Pancreas (tissue), 10 donors: ENCODE measurements at places on chromosomes 11 and 22. TPM values are rescaled to one million over a fixed set of nuclear protein-coding genes. Genes with fewer than 3 reads are reported as not detected.

DNA sequence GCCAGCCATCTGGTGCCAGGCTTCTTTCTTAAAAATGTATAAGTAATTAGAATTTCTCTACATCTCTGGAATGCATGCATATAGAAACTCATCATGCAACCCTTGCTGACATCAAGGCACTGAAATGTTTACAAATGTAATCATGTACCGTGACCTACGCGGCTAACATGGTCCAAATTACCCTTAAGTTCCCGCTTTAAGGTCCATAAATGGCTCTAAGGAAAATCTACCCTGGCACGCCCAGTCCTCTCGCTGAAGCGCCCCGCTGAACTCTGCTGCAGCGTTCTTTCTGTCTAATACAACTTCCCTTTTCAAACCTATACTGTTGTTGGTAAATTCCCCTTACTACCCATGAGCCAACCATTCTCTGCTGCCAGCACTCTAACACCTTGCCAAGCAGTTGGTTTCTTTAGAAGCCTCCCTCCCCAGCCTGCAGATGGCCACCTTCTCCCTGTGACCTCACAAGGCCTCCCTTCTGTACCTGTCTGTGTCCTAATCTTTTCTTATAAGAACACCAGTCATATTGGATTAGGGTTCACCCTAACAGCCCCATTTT is 13.5 kb upstream of the HMOX1 start:
- no peaks in the 10 kb centered on the region for H3K27me3 ChIP-seq
- H3K36me3 ChIP-seq: no peaks in the 10 kb centered on the region
- no peak for DNase-seq
- no peak overlapping the region for H3K4me3 ChIP-seq

GRCh38 chr11:114195151-114195550 is 101.0 kb upstream of the NNMT start:
- peaks cover 4% of the 10 kb centered on the region for H3K36me3 ChIP-seq
- H3K4me1 ChIP-seq: peaks cover 29% of the 10 kb centered on the region
- no peak overlapping the region for H3K4me3 ChIP-seq
- H3K27me3 ChIP-seq: no peaks in the 10 kb centered on the region
- no peak for DNase-seq
- no peak overlapping the region for H3K27ac ChIP-seq

GRCh38 chr11:64673279-64673678 is 49.7 kb downstream of the NRXN2 start:
- H3K36me3 ChIP-seq: no peaks in the 10 kb centered on the region
- no peak for DNase-seq
- H3K27me3 ChIP-seq: no peaks in the 10 kb centered on the region
- H3K4me1 ChIP-seq: no peaks in the 10 kb centered on the region
- no peak overlapping the region for H3K27ac ChIP-seq
- no peak overlapping the region for H3K4me3 ChIP-seq

- no peak for DNase-seq
- H3K36me3 ChIP-seq: no peaks in the 10 kb centered on the region
- H3K27me3 ChIP-seq: no peaks in the 10 kb centered on the region
- H3K27ac ChIP-seq: no peak overlapping the region
Measured at GRCh38 chr11:61577383-61578118, 3.3 kb downstream of the SYT7 start.

- DNase-seq: peak; percentile 23
- no peak within 1 kb of the TSS for H3K27ac ChIP-seq
- no peaks in the 10 kb centered on the region for H3K4me1 ChIP-seq
- no peaks in the 10 kb centered on the region for H3K27me3 ChIP-seq
- H3K36me3 ChIP-seq: no peaks in the 10 kb centered on the region
- no peak within 1 kb of the TSS for H3K4me3 ChIP-seq
Measured at GRCh38 chr11:1852877-1853276, at the start of gene LSP1. LSP1 (plus strand) TSS chr11:1853084; CDS start chr11:1853145, 61 bp downstream.

GRCh38 chr11:94186342-94187203 is 57.9 kb downstream of the PANX1 start:
- H3K27ac ChIP-seq: no peak overlapping the region
- H3K4me1 ChIP-seq: peaks cover 11% of the 10 kb centered on the region
- no peaks in the 10 kb centered on the region for H3K36me3 ChIP-seq
- no peaks in the 10 kb centered on the region for H3K27me3 ChIP-seq
- DNase-seq: no peak

DNA sequence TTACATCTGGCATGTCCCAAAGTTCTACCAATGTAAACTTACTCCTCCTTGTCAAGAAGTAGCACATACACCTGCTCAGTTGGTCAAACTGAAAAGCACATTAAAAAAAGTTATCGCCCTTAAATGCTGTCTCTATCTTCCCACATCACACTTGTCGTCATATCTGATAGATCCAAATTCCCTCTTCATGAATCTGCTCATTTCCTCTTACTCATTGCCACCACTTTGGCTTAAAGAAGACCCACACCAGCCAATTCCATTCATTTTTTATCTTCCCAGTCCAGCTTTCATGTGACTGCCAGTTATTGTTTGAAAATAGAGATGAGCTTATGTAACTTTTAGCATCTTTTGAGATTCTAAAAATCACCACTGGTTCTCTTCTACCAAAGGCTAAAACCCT is 305.9 kb upstream of the MTNR1B start:
- H3K4me3 ChIP-seq: no peak overlapping the region
- no peak for DNase-seq
- no peaks in the 10 kb centered on the region for H3K36me3 ChIP-seq
- H3K4me1 ChIP-seq: no peaks in the 10 kb centered on the region
- H3K27ac ChIP-seq: no peak overlapping the region

SREBF2 gene
- 42.1 TPM for total RNA-seq
